A172 (cell line): ENCODE measurements at places on chromosomes 16 and 17.

- no peak for DNase-seq
Measured at GRCh38 chr17:43891851-43892646, 15.3 kb downstream of the MPP2 start.

- DNase-seq: no peak
Measured at GRCh38 chr17:28773736-28774135, 29.9 kb downstream of the TRAF4 start.

- no peak for DNase-seq
Measured at GRCh38 chr17:40511136-40511535, 9.7 kb upstream of the TNS4 start.

DNA sequence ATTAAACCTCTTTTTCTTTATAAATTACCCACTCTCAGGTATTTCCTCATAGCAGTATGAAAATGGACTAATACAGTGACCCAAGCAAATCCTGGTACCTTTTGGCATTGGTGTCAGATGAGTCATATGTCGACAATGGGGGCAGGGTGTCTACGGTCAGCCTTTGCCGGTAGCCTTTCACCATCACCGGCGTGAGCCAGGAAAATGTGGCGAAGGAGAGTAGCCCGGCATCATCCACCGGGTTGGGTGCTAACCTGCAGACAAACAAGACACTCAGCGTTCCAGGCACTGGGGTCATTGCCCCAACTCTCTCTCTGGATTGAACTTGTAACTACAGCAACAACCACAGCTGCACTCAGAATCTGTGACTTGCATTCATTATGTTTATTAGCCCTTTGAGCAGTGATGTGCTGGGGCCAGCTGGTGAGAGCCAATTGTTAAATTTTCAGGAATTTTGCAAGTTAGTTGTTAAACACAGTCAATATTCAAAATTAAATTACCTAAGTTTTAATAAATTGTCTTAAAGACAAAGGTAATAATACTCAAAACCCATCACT is 11.9 kb downstream of the ABCC12 start:
- no peak for DNase-seq

- DNase-seq: peak; percentile 80
Measured at GRCh38 chr16:85086347-85087291, 25.7 kb downstream of the CIBAR2 start.

DNA sequence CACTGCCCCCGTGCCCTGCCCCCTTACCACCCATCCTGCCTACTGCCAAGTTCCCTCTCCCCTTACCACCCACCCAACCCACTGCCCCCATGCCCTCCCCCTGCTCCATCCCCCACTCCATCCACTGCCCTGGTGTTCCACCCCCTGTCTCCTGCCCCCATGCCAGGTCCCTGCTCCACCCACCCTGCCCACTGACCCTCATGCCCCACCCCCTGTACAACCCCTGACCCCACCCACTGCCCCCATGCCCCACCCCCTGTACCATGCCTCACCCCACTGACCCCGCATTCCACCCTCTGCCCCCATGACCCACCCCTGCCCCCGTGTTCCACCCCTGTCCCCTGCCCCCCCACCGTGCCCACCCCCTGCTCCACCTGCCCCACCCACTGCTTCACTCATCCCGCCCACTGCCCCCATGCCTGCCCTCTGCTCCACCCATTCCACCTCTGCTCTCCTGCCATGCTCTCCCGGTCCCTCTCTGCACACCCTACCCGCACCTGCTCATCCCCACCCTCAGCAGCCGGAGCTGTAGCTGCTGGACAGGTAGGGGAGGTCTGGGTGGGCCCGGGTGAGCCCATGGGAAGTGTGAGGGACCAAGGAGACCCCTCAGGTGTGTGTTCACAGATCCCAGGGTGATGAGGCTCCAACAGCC is 7.4 kb upstream of the FN3KRP start:
- DNase-seq: no peak

DNA sequence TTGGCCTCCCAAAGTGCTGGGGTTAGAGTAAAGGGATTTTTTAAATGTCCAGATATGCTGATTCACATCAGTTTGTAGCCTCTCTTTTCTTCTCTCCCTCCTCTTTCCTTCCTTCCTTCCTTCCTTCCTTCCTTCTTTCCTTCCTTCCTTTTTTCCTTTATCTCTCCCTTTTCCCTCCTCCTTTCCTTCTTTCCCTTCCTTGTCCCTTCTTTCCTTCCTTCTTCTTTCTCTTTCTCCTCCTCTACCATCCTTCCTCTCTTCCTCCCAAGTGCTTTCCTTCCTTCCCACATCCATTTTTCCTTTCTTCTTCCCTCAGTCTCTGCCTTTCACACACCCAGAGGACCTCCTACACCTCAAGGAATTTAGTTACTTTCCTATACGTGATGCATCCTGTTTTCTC is 671.8 kb downstream of the HS3ST4 start:
- DNase-seq: no peak

DNA sequence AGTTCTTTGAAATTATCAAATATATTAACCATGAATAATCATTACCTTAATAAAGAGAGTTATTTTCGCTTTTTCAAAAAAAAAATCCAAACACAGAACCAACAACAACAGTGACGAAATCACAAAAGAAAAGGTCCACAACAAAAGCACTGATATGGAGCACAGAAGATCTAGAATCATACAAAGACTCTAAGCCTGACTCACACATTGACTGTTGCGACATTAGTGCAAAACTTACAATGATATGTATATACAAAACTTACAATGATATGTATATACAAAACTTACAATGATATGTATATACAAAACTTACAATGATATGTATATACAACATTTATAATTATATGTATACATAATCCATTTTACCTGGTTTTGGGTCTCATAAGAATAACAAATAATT is 117.7 kb downstream of the USP22 start:
- DNase-seq: no peak

DNA sequence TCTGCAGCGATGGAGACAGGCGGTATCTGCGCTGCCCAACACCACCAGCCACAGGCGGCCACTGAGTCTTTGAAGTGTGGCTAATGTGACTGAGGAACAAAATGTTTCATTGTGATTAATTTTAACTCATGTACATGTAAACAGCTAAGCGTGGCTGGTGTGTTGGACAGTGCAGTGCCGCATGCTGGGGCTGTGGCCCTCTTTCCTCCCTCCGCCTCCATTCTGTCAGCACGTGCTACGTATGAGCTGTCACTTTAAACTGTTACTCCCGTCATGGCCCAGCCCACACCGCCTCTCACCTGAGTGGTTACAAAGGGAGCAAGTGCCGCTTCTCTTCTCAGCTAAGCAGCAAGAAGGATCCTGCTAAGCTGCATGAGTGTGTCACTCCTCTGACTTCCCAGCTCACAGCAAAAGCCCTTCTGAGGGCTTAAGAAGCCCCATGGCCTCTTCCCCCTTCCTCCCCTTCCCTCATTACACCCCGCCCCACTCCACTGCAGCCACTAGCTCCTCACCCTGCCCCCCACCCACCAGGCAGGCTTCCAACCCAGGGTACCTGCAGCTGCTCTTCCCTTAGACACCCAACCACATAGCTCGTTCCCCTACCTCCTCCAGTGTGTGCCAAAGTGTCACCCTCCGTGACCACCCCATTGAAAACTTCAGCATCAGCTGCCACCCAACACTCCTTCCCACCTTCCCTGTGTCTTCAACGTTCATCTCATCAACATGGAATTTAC is 15.0 kb downstream of the HASPIN start:
- DNase-seq: no peak

GRCh38 chr17:35449371-35449931 is 885 bp upstream of the SLFN13 start:
- no peak for DNase-seq

- no peak for DNase-seq
Measured at GRCh38 chr17:49566668-49567071, 9.0 kb upstream of the NXPH3 start.

GRCh38 chr16:2295056-2295798 is 27.3 kb upstream of the RNPS1 start:
- no peak for DNase-seq

GRCh38 chr17:50161023-50161910 is 4.5 kb upstream of the SGCA start:
- DNase-seq: peak; percentile 78

DNA sequence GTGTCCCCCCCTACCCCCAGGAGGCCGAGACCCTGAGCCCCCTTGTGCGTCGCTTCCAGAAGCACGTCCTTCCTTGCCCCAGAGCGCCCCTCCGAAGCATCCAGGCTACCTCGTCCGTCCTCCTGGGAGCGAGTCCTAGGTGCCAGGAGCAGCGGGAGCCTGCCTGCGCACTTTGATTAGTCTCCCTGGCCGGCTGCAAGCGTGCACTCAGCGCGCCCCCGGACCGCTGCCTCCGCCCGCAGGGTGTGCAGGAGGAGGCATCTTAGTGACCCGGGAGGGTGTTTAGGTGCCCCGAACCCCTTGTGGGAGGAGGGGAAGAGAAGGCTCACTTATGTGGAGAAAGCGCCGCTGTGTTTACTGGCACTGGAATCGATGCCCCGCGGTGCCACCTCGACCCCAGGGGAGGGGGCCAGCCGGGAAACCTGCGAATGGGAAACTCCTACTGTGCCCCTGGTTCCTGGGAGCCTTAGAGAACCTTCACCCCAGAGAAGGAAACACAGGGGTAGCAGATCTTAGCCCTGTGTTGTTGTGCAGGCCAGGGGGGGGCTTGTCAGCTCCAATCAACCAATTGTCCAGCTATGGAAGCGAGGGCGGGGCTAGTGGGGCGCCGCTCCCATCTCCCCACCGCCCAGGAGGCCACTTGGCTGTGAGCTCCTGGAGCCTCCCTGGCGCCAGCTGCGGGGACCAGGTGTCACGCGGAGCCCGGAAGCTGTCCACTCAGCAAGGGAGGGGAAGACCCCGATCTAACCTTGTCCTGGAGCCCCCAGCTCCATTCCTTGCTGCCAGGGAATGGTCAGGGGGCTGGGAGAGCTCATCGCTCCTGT is 922.8 kb upstream of the EEF2KMT start:
- DNase-seq: no peak

DNA sequence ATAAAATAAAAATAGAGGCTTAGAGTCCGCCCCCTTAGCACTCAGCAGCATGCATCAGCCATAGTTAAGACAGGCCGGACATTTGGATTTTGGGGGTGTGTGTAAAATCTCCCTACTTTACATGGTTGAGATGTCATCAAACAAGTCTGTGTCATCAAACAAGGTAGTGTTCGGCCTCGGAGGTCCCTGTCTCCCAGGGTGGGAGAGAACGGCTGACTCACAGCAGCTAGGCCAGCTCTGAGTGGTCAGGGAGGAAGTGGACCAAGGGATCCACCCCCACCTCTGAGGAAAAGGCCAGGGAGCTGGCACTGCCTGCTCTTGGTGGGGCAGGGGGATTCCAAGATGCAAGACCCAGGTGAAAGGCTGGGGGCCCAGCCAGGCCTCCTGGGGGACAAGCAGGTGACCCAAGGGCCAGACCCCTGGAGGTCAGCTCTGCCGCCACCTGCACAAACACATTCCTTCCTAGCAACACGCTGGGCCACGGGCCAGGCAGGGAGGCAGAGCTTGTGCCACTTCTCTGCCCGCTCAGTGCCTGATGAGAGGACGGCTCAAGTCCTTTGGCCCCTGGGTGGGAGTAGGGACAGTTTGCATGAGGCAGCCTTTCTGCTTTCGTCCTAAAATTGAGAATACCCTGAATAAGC is 28.5 kb downstream of the KIFC3 start:
- DNase-seq: peak; percentile 65

- peak; percentile 31 for DNase-seq
Measured at GRCh38 chr17:9115214-9116191, 94.2 kb downstream of the NTN1 start.

DNA sequence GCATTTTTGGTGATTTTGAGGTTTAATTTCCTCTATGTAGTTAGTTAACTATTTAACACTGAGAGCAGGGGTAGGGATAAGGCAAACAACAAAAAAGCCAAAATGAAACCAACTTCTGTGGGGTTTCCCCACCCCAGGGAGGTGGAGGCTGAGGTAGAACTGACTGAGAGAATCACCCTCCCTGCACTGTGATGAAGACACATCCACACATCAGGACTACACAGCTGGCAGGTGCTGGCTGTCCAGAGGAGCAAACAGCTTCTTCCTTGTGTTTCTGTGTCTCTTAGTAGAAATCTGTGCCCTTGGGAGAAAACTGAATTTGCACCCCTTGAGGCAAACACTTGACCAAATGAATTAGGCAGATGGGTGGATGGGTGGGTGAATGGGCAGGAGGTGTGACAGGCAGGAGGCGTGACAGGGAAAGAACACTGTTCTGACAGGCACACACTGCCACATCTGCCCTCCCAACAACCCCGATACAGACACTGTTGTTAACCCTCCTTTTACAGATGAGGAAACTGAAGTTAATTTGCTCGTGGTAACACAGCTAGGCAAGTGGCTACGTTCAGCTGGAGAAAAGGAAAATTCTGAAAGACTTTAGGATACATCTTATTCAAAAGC is 62.9 kb upstream of the AMZ2 start:
- DNase-seq: no peak

- no peak for DNase-seq
Measured at GRCh38 chr16:81397058-81397878, 47.3 kb upstream of the CMIP start.

DNA sequence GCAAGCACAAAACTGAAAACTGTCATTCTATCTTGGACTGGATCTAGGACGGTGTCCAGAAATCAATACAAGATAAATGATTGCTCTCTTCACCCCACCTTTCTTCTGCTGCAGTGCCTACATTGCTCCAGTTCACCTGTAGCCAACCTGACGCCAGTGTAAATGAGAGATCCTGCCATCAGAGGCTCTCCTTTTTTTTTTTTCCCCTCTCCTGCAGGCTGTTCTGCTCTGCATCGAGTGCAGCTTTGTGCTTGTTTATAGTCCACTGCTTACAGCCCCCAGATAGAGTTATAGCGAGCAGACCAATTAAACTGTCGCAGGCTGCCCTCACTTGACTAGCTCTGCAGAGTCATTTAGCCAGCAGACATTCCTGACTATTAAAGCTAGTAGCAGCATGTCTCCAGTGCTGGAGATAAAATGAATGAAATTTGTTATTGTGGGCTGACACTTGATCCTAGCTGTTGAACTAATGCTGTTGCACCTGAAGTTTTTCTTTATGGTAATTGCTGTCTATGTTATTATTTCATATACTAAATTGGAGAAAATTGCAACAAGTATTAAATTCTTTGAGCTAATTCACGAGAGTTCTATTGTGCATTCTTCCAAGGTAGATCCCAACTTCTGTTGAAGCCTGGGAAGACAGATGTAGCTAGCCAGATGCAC is 257.1 kb downstream of the FTO start:
- no peak for DNase-seq
